ENCODE measurements at places on chromosomes 2 and 18. TPM values are rescaled to one million over a fixed set of nuclear protein-coding genes. Genes with fewer than 3 reads are reported as not detected.

Gene CYP26B1
- total RNA-seq = 3.7 TPM

Gene FLACC1
- not detected for total RNA-seq

Gene COL4A3
- total RNA-seq = not detected

Gene LDLRAD4
- not detected for total RNA-seq

Gene BOK
- 48.3 TPM for total RNA-seq

Gene DOK6
- total RNA-seq = not detected

Gene GPR39
- total RNA-seq = 10.9 TPM

Gene ARMC9
- total RNA-seq = 10.4 TPM

Gene KCNJ13
- total RNA-seq = not detected

Gene CDH19
- not detected for total RNA-seq

Gene CD302
- total RNA-seq = 1.1 TPM

Gene AQP12A
- not detected for total RNA-seq

Gene SCN3A
- not detected for total RNA-seq

Gene KCNIP3
- 0.99 TPM for total RNA-seq

Gene BCL2
- total RNA-seq = 2.7 TPM

Gene CYRIA
- total RNA-seq = 1.1 TPM

Gene PMAIP1
- 6.3 TPM for total RNA-seq

Gene PLGLB2
- not detected for total RNA-seq

Gene TMEM247
- not detected for total RNA-seq

Gene PTPRN
- total RNA-seq = 0.49 TPM

Gene IL36RN
- total RNA-seq = 11.6 TPM

Gene LOXL3
- 0.56 TPM for total RNA-seq

Gene ECEL1
- not detected for total RNA-seq

Gene IL1RL2
- total RNA-seq = 0.63 TPM

Gene DSG1
- 48.9 TPM for total RNA-seq

Gene TWIST2
- total RNA-seq = 14.7 TPM

Gene PTPRM
- 22.3 TPM for total RNA-seq

Gene ASTL
- not detected for total RNA-seq

Gene DNER
- total RNA-seq = 5.1 TPM

Gene CCDC102B
- 0.92 TPM for total RNA-seq

Gene GYPC
- 2.8 TPM for total RNA-seq

Data from airway epithelial cell (primary cell).